ENCODE measurements at places on chromosomes 12 and 14.

GRCh38 chr12:2614341-2614740 is 180.4 kb upstream of the FKBP4 start:
- DNase-seq: no peak

DNA sequence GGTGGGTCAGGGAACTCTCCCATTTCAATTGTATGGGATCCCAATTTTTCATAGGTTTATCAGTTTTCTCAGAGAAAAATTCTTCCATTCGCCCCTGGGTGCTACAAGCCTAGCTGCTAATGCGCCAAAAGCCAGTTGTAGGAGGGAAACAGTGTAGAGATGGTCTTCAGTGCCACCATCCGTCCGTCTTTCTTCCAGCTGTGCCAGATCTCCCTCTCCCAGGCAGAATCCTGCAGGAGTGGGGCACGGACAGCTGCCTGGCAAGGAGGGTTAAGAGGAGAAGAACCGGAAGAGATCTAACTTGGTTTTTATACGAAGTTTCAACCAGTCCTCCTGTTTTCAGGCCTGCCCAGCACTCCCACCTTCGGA is 38.9 kb upstream of the FUT8 start:
- DNase-seq: no peak

GRCh38 chr14:38522724-38523123 is 266.8 kb upstream of the CLEC14A start:
- DNase-seq: no peak

- DNase-seq: no peak
Measured at GRCh38 chr14:37597538-37597913, 2.1 kb downstream of the TTC6 start.

DNA sequence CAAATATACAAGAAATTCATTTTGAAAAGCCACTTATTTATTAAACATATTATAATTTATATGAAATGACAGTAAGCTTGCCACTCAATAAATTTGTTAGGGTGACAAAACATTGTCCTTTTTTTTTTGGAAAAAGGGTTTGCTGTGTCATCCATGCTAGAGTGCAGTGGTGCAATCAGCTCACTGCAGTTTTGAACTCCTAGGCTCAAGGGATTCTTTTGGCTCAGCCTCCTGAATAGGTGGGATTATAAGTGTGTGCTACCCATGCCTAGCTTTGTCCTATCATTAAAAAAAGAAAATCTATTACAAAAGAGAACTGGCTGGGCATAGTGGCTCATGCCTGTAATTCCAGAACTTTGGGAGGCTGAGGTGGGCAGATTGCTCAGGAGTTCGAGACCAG is 66.8 kb downstream of the FGD6 start:
- DNase-seq: no peak

- no peak for DNase-seq
Measured at GRCh38 chr12:123027726-123028445, 47.4 kb downstream of the ARL6IP4 start.

DNA sequence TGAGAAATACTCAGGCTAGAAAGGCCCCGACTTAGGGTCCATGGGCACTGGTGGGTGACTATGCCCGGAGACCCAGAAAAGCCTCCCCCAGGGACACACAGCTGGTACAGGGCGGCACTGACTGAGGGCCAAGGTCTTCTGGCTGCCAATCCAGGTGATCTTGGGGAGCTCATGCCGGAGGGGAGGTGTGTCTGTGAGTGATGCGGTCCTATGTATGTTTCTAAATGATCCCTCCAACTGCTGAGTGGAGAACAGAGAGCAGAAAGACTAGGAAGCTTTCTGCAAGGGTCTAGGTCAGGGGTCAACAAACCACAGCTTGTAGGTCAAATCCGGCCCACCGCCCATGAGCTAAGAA is 391 bp downstream of the SERPINA4 start:
- DNase-seq: no peak

DNA sequence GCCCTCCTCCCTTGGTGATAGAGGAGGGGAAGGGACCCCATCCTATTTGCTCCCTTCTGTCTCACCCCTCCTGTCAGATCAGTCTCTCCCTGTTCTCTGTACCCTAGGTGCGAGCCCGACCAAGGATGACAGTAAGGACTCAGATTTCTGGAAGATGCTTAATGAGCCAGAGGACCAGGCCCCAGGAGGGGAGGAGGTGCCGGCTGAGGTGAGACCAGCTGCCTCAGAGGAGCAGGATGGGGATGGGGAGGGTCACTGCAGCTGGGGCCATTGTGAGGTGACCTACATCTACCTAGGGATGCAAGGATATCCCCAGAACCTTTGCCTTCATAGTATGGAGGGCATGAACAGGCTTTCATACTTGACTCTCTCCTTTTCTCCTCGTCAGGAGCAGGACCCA is 22.2 kb downstream of the AGAP2 start:
- no peak for DNase-seq

GRCh38 chr12:6065863-6066199 is 58.6 kb downstream of the VWF start:
- DNase-seq: no peak

- DNase-seq: no peak
Measured at GRCh38 chr12:52120951-52121823, 41.7 kb downstream of the SMIM41 start.

DNA sequence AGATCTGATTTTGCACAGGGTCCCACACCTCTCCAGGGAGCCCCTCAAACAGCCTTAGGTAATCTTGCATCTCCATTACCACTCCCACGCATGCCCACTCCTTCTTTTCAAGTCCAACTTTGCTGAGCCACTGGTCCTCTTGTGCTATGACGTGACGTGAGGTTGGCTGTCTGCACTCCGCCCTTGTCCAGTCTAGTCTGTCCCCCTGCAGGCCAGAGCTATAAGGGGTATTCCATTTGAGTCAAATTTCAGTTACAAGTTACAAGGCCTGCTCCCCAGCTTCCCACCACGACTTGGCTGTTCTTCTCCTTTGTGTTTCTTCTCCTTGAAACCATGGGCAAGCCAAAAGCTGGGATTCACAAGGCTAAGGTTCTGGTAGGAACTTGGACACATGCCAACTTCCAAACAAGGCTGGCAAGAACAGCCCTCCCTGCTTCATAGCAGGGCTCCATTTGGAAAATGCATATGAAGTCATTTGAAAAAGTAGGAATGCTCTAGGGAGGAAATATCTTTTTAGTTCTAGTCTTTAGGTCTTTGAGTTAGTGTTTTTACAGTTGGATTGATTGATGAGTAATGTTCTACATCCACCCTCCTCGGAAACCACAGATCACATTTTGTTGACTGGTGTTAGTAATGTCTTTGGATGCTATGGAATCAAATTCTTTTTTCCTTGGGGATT is 49.1 kb downstream of the KCNA1 start:
- no peak for DNase-seq

DNA sequence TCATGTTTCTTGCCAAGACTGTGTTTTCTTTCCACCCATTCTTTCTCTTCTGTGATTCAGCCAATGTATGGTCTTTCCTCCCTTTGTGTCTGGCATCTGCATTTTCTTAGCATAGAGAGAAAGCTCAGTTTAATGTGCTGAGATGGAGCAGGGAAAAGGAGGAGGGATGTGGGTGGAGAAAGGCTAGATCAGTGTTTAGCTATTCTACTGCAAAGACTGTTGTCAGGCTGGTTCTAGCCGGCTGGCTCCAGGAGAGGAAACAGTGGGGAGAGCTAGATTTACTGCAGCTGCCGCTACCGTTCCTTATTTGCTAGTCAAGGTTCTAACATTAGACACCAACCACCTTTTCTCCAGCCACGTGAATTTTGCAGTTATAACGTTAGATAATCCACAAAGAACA is 5.2 kb upstream of the RIMKLB start:
- no peak for DNase-seq

DNA sequence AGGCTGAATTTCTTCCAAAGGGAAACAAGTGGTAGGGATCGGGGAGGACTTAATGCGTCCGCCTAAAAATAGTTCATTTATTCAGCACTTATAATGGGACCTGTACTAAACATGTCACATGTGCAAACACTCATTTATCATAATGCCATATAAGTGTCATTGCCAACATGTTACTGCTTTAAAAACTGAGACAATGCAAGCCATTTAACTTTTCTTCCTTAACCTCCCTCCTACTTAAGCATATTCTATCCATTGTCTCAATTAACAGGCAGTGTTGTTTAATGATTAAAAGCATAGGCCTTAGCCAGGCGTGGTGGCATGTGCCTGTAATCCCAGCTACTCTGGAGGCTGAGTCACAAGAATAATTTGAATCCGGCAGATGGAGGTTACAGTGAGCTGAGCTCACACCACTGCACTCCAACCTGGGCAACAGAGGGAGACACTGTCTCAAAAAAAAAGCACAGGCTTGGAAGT is 13.5 kb upstream of the SCFD1 start:
- DNase-seq: no peak

DNA sequence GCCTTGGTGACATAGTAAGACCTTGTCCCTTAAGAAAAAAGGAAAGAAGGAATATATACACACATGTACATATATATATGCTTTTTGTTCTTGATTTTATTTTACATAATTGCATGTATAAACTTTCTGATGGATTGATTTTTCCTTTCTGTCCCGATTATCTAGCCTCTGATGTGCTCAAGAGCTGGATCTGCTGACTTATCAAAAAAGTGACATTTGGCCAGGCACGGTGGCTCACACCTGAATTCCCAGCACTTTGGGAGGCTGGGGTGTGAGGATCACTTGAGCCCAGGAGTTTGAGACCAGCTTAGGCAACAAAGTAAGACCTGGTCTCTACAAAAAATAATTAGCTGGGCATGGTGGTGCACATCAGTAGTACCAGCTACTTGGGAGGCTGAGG is 12.0 kb downstream of the SNRNP35 start:
- no peak for DNase-seq

DNA sequence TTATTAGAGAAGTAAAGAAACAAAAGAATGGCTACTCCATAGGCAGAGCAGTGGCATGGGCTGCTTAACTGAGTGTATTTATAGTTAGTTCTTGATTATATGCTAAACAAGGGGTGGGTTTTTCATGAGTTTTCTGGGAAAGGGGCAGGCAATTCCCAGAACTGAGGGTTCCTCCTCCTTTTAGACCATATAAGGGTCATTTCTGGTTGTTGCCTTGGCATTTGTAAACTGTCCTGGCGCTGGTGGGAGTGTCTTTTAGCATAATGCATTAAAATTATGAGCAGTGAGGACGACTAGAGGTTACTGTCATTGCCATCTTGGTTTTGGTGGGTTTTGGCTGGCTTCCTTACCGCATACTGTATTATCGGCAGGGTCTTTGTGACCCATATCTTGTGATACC is 40.1 kb downstream of the CCDC60 start:
- DNase-seq: no peak

- no peak for DNase-seq
Measured at GRCh38 chr14:75714991-75715390, 53.9 kb downstream of the TTLL5 start.

DNA sequence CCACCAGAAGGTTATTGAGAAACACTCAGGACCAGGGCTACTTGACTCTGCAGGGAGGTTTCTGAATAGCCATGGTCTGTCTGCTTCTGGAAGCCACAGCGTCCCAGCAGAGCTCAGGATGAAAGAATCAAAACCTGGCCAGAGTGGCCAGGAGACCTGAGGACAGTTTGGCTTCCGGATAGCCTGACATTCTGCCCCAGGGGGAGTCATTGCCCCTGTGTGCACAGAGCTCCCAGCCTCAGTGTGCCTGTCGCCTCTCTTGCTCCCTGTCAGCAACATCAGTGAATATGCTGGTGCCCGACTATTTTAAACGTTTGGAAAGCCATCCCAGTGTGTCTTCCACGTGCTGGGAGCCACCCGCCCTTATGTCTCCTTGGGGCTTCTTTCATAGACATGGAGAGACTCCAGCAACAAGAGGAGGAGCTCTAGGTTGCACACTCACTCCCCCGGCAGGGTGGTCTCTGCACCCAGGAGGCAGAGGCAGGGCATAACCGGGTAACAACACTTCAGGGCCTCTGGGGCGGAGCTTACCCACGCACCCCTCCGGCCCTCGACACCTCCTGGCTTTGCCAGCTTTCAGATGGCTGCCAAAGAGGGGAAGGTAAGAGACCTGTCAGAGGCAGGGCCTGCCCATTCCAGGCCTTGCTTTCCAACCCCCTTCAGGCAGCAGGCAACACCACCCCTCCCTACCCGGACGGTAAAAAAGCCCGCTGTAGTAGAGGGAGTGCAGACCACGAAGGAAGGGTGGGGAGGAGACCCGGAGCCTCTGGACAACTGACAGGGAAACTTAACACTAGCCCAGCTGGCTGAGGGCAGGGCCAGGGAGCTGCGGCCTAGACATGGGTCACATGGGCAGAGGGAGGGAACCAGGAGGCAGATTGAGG is 19.0 kb upstream of the SLC6A12 start:
- DNase-seq: no peak

DNA sequence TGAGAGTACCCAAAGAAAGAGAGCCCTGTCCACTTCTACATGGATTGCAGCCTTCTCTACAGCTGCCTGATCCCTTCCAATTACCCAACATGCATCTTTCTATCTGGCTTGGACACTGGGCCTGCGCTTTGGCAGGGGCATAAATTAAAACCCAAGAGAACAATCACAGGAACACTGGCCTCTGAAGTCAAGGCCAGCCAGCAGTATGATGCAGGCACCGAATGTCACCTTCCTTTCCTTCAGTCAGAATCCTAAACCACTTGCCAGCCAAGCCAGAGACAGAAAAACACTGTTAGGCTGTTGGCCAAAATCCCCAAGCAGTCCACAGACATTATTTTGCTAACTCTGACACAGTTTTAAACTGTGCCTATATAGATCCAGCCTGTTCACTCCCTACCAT is 113.7 kb downstream of the DUSP6 start:
- no peak for DNase-seq

DNA sequence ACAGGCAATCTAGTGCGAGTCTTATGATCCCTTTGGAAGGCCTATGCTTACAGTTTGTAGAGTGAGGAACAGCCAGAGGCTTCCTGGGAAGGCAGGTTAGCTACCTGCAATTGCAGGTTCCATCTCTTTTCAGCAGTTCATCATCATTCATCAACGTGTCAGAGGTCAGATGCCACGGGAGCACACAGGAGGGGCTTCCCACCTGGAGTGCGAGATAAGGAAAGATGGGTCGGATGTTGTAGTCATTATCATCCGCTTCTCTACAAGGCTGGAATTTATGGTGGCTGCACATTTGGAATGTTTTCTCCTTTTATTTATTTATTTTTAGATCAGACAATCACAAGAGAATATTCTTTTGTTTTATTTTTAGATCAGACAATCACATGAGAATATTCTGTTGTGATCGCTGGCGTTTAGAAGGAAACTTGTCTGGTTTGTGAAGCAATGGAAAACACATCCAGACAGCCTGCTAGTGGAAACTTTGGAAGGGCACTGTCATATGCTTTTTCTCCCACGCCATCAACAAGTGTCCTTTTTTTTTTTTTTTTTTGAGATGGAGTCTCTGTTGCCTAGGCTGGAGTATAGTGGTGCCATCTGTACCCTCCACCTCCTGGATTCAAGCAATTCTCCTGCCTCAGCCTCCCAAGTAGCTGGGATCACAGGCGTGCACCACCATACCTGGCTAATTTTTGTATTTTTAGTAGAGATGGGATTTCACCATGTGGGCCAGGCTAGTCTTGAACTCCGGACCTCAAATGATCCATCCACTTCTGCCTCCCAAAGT is 1.9 kb upstream of the BICD1 start:
- DNase-seq: no peak

DNA sequence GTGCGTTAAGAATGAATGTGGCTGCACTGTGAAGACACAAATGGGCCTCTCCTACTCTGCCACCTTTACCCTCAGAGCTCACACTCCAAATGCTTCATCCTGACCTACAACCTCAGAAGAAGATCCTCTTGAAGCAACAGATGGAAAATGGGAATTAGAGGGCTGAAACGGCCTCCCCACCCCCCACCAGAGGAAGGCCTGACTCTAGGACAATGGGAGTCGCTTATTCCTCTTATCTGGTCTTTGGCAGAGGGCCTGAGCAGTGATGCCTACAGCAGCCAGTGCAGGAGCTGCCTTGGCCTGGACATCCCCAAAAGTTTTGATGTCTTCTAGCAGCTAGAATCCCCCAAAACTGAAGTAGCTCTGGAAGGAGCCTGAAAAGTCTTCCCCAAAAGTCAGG is 29.2 kb downstream of the BTBD7 start:
- DNase-seq: no peak
